ENCODE measurements at places on chromosomes 4 and X.

- no peak for DNase-seq
Observed at GRCh38 chrX:136055651-136056221, 70.5 kb downstream of the SLC9A6 start.

- DNase-seq, result no peak
Observed at GRCh38 chr4:126956184-126956897, 676.4 kb upstream of the INTU start.

- DNase-seq, result peak; percentile 24
Observed at GRCh38 chrX:16870095-16870861, at the start of gene RBBP7. Gene RBBP7, minus strand, starts transcription at chrX:16870362. Its CDS starts 309 bp downstream, at chrX:16870053.

DNA sequence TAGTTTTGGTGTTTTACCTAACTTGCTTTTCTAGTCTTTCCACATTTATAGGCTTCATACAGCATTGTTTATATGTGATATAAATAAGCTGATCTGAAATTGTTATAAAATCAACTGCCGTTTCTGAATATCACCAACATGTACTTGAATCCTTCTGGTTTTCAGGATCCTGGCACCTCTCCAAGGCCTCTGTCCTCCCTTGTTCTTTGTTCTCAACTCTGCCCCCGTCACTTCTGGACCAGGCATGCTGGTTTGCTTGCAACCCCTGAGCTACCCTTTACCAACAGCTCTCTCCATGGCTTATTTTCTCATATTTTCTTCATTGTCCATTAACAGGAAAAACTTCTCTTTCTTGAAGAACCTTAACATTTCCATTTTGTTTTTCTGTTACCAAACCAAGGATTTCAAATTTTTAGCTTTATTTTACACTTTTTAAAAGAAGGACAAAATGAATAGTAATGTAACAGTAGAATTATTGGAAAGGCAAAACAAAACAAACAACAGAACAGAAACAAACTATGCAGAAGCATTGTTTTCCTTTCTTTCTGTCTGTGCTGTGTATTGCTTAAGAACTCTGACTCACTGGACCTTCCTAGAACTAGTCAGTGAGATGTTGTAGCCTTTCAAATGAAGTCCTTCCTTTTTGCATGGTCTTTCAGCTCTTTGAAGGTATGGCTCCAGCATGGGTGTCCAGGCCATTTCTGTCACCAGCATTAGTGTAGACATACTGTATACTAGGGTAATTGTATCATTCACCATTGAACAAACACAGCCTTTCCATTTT is 44.8 kb downstream of the BANK1 start:
- DNase-seq, result no peak

GRCh38 chrX:104253567-104254441 is 929 bp downstream of the ESX1 start:
- DNase-seq, result no peak

DNA sequence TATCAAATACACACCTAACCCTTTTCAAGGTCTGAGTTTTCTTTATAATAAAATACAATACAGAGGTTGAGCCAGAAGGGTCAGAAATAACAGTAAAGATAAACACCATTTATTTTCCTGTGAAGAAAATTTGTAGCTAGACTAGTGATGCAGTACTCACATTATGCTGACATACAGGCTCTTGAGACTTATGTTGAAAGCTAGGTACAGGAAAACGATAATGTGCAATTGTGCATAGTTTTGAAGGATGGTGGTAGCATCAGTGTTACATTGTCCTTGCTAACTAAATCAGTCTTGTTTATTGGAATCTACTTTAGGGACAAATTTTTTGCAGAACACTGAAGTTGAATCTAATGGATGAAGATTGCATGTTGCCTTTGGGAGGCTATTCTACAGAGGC is 1877.2 kb downstream of the PCDH7 start:
- DNase-seq, result no peak

- DNase-seq, result no peak
Observed at GRCh38 chrX:125150231-125150630, 169.4 kb upstream of the TEX13C start.

GRCh38 chrX:41542536-41542935 is 95.4 kb downstream of the NYX start:
- DNase-seq, result no peak

DNA sequence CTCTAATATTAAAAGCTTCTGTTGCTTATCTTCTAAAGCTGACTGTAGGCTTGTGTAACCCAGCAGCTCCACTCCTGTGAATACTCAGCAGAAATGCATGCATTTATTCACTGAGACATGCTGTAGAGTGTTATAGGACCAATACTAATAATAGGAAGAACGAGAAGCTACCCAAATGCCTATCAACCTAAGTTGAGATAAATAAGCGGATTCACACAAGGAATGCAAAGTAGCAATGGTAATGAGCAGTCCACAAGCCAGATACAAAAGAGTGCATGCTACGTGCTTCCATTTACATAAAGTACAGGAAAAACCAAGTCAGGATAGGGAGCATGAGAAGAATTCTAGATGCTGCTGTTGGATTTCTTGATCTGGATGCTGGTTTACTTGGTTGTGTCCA is 155.9 kb downstream of the AASDH start:
- no peak for DNase-seq

Measured in cerebellar nuclear complex (tissue), 1 donor.